ENCODE measurements at places on chromosomes 12 and 14.

- no peak for DNase-seq
Measured at GRCh38 chr12:5192726-5193125, 149.0 kb downstream of the KCNA5 start.

DNA sequence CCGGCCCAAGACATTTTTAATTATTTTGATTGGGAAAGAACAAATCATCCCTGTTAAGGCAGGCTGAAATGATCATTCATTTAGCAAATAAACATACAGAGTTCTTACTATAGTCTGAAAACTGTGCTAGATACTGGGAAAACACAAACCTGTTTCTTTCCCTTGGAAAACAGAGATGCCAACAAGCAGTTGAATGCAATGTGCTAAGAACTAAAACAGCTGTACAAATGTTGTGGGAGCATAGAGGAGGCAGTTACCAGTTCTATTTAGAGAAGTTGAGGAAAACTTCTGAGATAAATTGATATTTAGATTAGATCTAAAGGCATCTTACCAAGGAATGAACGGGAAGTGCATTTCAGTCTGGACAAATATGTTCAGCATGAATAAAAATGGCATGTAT, 3.2 kb upstream of the NECAP1 start:
- DNase-seq, result no peak

DNA sequence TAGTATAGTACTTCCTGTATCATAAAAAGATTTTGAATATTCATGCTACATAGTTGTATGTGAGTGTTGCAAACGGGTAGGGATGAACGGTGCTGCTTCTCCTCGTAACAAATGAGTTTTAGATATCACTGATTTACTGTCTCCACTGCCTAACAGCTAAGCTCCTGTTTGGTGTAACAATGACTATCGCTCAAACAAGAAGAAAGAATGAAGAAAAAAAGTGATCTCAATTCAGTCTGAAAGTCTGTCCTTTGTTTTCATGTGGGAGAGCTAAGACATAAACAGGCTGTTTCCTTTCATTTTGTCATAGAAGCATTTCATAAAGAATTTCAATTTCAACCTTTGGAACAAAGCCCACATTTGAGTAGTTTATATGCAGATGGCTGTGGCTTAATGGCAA, 26.1 kb upstream of the RTRAF start:
- DNase-seq, result no peak

- DNase-seq, result no peak
Measured at GRCh38 chr12:80282761-80283160, 161.3 kb upstream of the PTPRQ start.

GRCh38 chr12:13094367-13094766, 9.1 kb downstream of the GSG1 start:
- DNase-seq, result no peak

- DNase-seq, result no peak
Measured at GRCh38 chr14:23324993-23325392, 3.7 kb downstream of the PABPN1 start.

DNA sequence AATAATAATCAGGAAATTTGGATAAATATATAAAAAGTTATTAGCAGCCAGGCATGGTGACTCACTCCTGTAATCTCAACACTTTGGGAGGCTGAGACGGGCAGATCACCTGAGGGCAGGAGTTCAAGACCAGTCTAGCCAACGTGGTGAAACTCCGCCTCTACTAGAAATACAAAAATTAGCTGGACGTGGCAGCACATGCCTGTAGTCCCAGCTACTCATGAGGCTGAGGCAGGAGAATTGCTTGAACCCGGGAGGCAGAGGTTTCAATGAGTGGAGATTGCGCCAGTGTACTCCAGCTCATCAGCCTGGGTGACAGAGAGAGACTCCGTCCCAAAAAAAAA, 64.5 kb downstream of the SYT1 start:
- no peak for DNase-seq
